Naive B cell (primary cell): ENCODE measurements at places on chromosomes 3 and 15.

GRCh38 chr3:14143271-14144225 lies 18.7 kb downstream of the TMEM43 start:
- no peak overlapping the region for H3K4me3 ChIP-seq
- peak overlapping the region; percentile 99 for H3K27ac ChIP-seq
- no peaks in the 10 kb centered on the region for H3K27me3 ChIP-seq
- H3K4me1 ChIP-seq, result peaks cover 3% of the 10 kb centered on the region
- H3K36me3 ChIP-seq, result peaks cover 8% of the 10 kb centered on the region
- no peak for DNase-seq

- H3K27ac ChIP-seq, result no peak overlapping the region
- H3K4me3 ChIP-seq, result peak overlapping the region; percentile 85
- H3K27me3 ChIP-seq, result peaks cover 33% of the 10 kb centered on the region
- H3K36me3 ChIP-seq, result no peaks in the 10 kb centered on the region
- peaks cover 14% of the 10 kb centered on the region for H3K4me1 ChIP-seq
Measured at GRCh38 chr15:65383991-65384390, 6.2 kb upstream of the IGDCC3 start.

DNA sequence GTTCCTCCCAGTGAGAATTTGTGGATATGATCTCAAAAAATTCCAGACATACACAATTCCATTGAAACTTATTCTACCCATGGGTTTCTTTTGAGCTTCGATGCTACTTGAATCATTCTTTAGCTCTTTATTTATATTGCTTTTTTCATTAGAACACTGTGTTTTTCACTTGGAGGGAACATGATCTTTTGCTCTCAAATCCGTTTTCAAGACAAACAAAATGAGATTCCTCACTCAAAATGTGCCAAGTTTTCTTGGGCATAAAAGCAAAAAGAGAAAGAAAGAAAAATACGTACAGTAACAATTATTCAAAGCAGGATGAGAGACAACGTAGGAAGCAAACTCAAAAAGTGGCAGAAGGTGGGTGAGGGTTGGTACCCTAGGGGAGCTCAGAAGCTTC lies 118.8 kb upstream of the PDZRN3 start:
- no peak for DNase-seq
- no peak overlapping the region for H3K27ac ChIP-seq

DNA sequence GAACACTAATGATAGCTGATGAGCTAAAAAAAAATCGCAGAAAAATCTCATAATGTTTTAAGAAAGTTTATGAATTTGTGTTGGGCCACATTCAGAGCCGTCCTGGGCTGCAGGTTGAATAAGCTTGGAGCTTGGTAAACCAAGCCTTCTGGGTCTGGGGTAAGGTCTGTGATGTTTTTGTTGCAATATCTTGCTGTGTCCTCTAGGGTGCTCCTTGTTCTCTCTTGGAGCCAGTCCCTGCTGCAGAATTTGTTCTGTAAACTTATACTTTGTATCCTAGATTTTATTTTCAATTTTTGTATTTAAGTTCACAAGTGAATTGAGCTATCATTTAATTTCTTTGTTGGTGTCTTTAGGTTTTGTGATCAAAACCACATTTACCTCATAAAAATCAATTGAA lies 143.7 kb downstream of the NR1D2 start:
- no peaks in the 10 kb centered on the region for H3K4me1 ChIP-seq
- DNase-seq, result no peak
- no peaks in the 10 kb centered on the region for H3K27me3 ChIP-seq
- H3K27ac ChIP-seq, result no peak overlapping the region
- no peaks in the 10 kb centered on the region for H3K36me3 ChIP-seq

- H3K27ac ChIP-seq, result no peak overlapping the region
- DNase-seq, result no peak
- no peak overlapping the region for H3K4me3 ChIP-seq
- H3K36me3 ChIP-seq, result no peaks in the 10 kb centered on the region
Measured at GRCh38 chr3:123733341-123733740, 148.5 kb upstream of the HACD2 start.

DNA sequence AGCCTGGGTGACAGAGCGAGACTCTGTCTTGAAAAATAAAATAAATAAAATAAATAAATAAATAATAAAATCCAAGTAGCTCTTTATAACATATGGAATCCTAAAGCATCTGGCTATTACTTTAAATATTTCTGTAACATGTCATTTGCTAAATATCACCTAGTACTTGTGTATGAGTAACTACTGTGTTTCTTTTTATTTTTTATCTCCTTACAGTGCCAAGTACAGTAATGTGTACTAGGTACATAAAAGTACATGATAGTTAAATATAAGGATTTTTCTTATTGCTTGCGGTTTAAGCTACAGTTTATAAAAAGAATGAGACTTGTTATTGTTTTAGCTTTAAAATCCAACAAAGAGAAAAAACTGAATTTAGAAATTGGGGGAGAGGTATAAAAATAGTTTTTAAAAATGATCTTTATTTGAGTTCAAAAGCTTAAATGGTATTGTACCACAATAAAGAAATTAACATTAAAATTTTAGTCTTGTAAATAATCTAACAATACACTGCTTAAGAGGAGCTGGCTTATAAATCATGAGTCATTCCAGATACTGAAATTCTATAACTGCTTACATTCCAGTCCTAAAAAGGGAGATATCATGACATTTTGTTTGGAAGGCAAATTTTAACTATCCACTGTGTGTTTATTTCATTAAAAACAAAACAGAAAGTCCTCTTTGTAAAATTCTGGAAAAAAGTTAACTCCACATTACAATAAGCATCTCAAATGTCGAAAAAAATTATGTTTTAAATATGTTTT lies 73.1 kb downstream of the FGF7 start:
- H3K4me3 ChIP-seq, result no peak overlapping the region
- peaks cover 6% of the 10 kb centered on the region for H3K36me3 ChIP-seq
- peaks cover 4% of the 10 kb centered on the region for H3K27me3 ChIP-seq
- no peak overlapping the region for H3K27ac ChIP-seq
- no peaks in the 10 kb centered on the region for H3K4me1 ChIP-seq

DNA sequence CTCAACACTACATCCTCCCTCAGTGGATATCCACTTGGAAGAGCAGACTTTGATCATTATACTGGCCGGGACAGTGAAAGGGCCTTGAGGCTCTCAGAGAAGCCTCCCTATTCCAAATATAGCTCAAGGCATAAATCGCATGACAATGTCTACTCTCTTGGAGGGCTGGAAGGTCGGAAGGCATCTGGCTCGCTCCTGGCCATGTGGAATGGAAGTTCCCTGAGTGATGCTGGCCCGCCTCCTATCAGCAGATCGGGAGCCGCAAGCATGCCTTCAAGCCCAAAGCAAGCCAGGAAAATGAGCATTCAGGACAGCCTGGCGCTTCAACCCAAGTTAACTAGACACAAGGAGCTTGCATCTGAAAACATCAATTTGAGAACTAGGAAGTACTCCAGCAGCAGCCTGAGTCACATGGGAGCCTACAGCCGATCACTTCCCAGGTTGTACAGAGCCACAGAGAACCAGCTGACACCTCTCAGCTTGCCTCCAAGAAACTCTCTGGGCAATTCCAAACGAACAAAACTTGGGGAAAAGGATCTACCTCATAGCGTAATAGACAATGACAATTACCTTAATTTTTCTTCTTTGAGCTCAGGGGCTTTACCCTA lies 25.4 kb downstream of the PHLDB2 start:
- no peaks in the 10 kb centered on the region for H3K27me3 ChIP-seq
- no peaks in the 10 kb centered on the region for H3K4me1 ChIP-seq
- no peak for DNase-seq
- peak overlapping the region; percentile 32 for H3K27ac ChIP-seq
- peaks cover 11% of the 10 kb centered on the region for H3K36me3 ChIP-seq
- no peak overlapping the region for H3K4me3 ChIP-seq

- DNase-seq, result no peak
- no peaks in the 10 kb centered on the region for H3K4me1 ChIP-seq
- no peaks in the 10 kb centered on the region for H3K27me3 ChIP-seq
- no peak overlapping the region for H3K4me3 ChIP-seq
- H3K36me3 ChIP-seq, result no peaks in the 10 kb centered on the region
- no peak overlapping the region for H3K27ac ChIP-seq
Measured at GRCh38 chr3:37540786-37541185, 320.9 kb upstream of the CTDSPL start.

GRCh38 chr15:63301088-63301487 lies 23.7 kb downstream of the APH1B start:
- no peak overlapping the region for H3K4me3 ChIP-seq
- peaks cover 36% of the 10 kb centered on the region for H3K36me3 ChIP-seq
- peaks cover 5% of the 10 kb centered on the region for H3K4me1 ChIP-seq
- DNase-seq, result no peak
- H3K27ac ChIP-seq, result no peak overlapping the region

DNA sequence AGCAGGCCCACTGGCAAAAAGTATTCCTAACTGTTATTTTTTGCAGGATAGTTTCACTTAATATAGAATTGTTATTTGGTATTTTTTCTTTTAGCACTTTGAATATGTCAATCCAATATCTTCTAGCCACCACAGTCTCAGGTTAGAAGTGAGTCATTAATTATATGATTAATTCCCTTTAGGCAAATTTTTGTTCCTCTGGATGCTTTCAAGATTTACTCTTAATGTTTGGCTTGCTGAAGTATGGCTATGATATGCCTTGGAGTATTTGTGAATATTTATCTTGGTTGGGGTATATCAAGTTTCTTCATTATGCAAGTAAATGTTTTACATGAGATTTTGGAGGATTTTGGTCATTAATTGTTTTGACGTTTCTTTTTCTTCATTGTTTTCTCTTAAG lies 152.1 kb upstream of the ALCAM start:
- no peak overlapping the region for H3K4me3 ChIP-seq
- H3K4me1 ChIP-seq, result no peaks in the 10 kb centered on the region
- DNase-seq, result no peak
- H3K27me3 ChIP-seq, result no peaks in the 10 kb centered on the region

- no peak for DNase-seq
- peaks cover 34% of the 10 kb centered on the region for H3K27me3 ChIP-seq
- no peaks in the 10 kb centered on the region for H3K36me3 ChIP-seq
Measured at GRCh38 chr3:159765860-159766294, 222.8 kb upstream of the IL12A start.

DNA sequence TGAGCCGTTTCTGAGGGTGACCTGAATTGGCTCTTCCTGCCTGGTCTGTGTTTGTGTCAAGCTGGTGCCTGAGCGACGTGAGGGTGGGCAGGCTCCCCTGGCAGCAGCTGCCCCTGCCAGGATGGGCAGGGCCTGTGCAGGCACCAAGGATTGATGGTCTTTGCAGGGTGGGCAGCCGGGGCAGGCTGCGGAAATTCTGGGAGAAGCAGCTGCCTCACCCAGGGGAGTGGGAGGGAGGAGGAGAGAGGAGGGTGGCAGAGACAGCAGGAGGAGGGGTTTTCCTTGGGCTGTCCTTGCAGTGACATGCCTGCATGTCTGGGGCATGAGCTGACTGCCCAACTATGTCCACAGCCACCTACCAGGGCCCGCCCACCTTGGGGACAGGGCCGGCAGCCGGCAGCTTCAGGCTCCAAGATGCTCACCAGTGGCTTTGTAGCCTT lies 27.9 kb upstream of the SLC6A6 start:
- no peak overlapping the region for H3K4me3 ChIP-seq
- no peak overlapping the region for H3K27ac ChIP-seq
- H3K4me1 ChIP-seq, result no peaks in the 10 kb centered on the region
- no peaks in the 10 kb centered on the region for H3K36me3 ChIP-seq

GRCh38 chr3:41638381-41638780 lies 323.5 kb downstream of the ULK4 start:
- H3K36me3 ChIP-seq, result no peaks in the 10 kb centered on the region
- no peak overlapping the region for H3K4me3 ChIP-seq
- H3K4me1 ChIP-seq, result no peaks in the 10 kb centered on the region
- H3K27me3 ChIP-seq, result no peaks in the 10 kb centered on the region

GRCh38 chr15:36761132-36761847 lies 181.9 kb downstream of the CDIN1 start:
- DNase-seq, result no peak
- no peaks in the 10 kb centered on the region for H3K27me3 ChIP-seq
- H3K27ac ChIP-seq, result no peak overlapping the region

DNA sequence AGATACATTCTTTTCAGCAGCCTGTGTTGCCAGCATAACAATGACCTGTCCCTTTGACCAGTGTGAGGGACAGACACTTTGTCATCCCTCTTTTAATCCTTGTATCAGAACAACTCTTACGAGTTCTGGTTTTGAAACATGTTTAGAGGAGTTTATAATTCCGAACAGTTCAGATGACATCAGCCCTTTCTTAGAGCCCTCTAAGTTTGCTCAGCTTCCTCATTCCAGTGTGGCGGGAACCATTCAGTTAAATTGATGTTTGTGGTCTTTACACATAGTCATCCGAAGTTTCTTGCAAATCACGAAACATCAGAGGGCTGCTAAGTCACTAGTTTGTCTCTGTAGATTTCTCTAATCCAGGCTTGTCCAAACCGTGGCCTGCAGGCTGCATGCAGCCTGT lies 102.5 kb downstream of the AKAP13 start:
- no peak overlapping the region for H3K4me3 ChIP-seq
- no peaks in the 10 kb centered on the region for H3K27me3 ChIP-seq
- no peaks in the 10 kb centered on the region for H3K36me3 ChIP-seq
- no peak overlapping the region for H3K27ac ChIP-seq

DNA sequence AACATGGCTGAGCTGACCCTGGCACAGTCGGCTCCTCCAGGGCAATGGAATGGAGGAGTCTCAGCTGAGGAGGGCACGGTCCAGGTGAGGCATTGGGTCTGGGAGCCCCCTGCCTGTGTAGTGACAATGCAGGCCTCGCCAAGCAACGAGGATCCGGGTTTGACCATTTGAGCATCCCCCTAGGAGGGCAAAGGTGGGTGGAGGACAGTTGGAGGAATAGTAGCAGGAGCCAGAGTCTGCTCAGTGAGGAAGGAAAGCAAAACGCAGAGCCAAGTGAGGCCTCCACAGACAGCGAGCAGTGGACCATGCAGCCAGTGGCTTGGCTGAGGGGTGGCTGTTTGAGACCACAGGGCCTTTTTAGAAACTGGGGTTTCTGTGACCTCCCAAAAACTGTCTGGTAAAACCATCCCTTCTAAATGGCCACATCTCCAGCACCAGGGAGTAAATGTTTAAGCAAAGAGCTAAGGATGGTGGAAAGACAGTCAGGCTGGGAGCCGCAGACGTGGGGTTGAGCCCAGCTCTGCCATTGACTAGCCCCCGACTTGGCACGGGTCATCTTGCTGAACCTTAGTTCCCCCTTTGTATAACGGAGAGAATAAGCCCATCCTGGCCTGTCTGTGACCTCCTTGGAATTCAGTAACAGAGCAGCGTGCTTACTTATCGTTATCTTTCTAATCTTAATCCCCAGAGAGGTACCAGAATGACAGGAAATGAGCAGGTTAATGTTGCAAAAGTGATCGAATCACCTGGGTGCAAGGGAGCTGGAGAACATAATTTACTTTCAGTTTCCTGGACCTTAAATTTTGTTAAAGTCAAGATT lies 46.8 kb downstream of the CMTM6 start:
- H3K27ac ChIP-seq, result peak overlapping the region; percentile 90
- peaks cover 46% of the 10 kb centered on the region for H3K4me1 ChIP-seq
- H3K27me3 ChIP-seq, result no peaks in the 10 kb centered on the region
- peaks cover 6% of the 10 kb centered on the region for H3K36me3 ChIP-seq
- peak overlapping the region; percentile 75 for H3K4me3 ChIP-seq
- no peak for DNase-seq

- no peaks in the 10 kb centered on the region for H3K36me3 ChIP-seq
- H3K27ac ChIP-seq, result no peak overlapping the region
- peaks cover 5% of the 10 kb centered on the region for H3K27me3 ChIP-seq
- no peak overlapping the region for H3K4me3 ChIP-seq
- H3K4me1 ChIP-seq, result peaks cover 4% of the 10 kb centered on the region
Measured at GRCh38 chr15:67013696-67014095, 51.7 kb upstream of the SMAD3 start.
